EL (cell line): ENCODE measurements at places on chromosomes 11 and 22.

DNA sequence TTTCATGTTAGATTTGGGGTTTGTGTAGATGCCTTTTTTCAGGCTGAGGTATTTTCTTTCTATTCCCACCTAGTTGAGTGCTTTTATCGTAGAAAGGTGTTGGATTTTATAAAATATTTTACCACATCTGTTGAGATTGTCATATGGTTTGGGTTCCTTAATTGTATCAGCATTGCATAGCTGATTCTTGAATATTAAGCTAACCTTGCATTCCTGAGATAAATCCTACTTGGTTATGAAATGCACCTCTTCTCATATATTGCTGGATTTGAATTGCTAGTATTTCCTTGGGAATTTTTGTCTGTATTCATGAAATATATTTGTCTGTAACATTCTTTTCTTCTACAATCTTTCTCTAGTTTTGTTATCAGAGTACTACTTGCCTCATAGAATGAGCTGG lies 10.1 kb downstream of the XKR3 start:
- DNase-seq, result no peak

- no peak for DNase-seq
Measured at GRCh38 chr11:126663749-126664592, 308.5 kb downstream of the ST3GAL4 start.

DNA sequence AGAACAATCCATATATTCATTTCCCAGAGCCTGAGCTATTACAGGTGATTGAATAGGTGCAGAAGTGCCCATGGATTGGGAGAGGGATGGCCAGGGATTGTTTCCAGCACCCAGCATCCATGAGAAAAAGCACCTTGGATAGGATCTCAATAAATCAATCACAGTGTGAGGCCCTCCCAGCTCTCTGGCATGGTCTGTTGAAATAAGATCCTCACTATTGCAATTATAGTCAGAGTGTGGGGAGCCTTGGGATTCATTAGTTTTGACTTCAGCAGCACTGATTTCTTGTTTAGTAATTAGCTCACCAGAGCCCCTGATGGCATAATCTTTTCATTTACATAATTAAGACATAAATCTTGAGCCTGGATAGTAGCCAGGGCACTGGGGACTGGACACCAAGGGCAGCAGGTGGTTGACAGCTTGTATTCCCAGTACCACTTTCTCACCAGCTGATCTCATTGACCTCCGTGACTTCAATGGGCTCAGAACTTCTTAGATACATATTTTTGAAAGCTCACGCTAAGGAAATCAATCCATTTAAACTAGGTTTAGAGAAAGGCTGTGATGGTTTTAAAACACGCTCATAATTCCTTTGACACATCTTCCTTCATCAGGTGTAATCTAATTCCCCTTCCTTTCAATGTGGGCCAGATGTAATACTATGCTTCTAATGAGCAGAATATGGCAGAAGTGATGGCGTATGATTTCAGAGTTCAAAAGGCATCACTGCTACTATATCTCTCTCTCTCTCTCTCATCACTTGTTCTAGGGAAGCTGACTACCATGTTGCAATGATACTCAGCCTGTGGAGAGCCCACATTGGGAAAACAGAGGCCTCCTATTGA lies 22.1 kb upstream of the DRD2 start:
- DNase-seq, result no peak

- no peak for DNase-seq
Measured at GRCh38 chr22:39724390-39724789, 153.8 kb downstream of the CACNA1I start.

DNA sequence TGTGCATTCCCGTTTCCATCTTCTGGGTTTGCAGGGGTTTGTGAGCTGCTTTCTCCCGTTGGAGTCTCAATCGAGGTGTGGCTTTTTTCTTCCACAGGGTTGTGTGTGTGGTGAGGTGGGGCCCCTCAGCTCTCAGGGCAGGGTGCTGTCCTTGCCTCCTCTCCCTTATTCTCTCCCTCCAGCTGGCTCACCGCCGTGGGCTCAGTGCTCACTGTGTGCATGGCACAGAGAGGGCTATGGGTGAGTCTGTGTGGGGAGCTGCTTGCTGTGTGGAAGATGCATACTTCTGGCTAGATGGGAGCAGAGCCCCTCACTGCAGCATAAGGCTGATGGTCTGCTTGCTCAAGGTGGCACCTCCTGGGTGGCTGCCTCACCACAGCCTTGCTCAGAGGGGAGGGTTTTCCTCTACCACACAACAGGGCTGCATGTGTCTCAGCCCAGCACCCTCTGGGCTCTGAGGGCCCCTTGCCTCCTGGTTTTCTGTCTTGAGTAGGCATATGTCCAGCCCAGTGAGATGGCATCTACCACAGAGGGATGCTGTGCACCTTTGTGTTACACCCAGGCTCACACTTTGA lies 203.1 kb upstream of the B3GAT1 start:
- no peak for DNase-seq

DNA sequence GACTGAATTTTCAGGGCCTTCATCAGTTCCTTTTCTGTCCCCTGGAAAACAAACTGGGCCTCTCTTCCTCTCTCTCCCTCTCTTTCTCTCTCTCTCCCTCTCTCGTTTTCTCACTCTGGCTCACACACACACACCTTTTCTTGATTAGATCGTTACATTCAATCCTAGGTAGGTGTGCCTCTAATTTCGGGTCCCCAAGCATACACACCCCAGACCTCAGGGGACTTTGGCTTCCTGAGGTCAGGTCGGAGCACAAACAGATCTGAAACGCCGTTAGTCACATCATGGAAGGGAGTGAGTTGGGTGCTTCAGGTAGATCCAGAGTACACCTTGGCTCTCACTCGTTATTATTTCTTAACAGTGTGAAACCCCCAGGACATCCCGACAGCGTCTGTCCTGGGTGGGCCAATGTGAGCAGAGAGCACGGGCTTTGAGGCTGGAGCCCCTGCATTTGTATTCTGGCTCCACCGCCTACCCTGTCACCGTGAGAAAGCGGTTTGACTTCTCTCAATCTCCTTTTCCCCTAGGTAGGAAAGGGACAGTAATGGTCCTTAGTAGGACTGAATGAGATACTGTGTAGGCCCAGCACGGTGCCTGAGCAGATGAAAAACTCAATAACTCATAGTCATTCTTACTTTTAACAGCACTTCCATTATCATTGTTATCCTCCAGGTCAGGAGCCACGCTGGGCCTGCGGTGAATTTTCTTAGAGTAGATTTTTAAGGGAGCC lies 37.3 kb upstream of the POU2AF1 start:
- DNase-seq, result no peak

DNA sequence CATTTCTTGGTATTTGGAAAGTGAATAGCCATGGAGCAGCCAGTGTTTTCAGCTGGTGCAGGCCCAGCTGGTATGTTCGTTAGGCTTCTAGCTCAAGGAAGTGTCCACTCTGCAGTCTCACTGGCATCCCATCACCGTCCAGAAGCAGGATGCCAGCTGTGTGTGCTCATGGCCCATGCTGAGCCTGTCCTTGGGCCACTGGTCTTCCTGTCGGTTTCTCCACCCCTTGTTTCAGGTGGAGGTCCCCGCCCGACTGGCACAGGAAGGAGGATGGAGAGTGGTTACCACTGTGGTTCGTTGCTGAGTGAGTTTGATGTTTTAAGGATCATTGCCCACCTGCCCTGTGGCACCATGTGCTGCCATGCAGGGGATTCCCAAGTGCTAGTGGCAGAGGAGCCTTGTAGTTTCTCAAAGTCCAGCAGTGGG lies 63.7 kb downstream of the MED15 start:
- no peak for DNase-seq

DNA sequence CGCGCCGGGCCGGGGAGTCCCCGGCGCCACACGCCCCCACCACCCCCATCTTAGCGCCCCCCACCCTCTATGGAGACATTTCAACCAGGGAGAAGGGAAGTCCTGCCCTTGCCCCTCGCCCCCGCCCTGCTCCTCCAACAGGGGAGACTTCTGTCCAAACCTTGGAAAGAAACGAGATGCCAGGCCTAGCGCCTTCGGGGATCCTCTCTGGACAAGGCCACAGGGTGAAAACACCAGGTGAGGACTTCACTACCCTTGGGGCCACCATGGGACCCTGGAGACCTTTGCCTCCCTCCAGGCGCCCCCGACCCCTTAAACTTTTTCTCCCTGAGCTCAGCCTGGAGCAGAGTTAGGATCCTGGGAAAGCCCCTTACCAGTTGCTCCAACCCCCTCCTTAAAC lies 11.6 kb upstream of the NPAS4 start:
- DNase-seq, result no peak

GRCh38 chr11:111461460-111462235 lies 50.5 kb downstream of the BTG4 start:
- DNase-seq, result no peak

DNA sequence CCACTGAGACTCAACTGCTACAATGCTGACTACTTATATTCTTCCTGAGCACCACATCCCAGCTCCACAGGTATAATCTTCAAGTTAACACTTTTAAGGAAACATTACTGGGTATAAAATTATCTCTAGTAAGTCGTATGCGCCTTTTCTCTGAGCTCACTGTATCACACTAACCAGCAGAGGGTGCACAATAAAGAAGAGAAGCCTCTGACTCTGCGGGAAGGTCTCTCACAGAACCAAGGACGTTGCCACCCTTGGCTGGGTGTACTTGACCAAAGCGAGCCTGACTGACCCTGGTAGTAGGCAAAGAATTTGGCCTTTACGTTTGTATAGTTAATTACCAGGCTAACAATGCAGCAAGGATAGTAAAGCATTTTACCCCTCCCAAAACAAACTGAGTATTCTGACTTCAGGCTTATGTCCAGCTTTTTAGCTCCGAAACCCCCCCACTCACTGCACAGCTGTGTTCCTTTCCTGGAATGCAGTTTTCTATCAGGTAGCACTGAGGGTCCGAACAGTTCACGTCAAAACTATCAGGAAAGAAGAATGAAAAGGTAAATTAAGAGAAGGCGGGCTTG lies at the start of gene BTBD18:
Gene BTBD18, minus strand, starts transcription at position 144 of the 578 bp plus-strand sequence. CDS start 631 bp downstream, outside the sequence.
- DNase-seq, result peak; percentile 42

DNA sequence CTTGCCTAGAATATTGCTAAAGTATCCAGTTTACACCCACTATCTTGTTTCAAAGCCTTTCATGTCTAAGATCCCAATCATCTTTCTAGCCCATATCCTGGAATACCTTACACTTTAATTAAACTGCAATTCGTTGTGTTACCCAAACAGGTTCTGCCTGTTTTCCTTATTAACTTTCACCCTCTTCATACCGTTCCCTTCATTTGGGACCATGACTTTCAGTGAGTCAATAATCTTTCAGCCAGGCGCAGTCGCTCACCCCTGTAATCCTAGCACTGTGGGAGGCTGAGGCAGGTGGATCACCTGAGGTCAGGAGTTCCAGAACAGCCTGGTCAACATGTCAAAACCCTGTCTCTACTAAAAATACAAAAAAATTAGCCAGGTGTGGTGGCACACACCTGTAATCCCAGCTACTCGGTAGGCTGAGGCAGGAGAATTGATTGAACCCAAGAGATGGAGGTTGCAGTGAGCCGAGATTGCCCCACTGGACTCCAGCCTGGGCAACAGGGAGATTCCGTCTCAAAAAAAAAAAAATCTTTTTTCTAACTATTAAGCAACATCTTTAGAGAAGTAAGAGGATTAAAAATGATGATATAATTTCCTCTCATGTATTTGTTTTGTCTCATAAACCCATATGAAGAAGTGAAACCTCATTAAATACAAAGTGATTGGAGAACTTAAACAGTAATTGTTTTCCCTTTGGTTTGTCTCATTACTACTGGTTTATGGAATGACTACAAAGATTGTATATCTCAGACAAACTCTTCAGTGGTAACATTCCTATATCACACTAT lies 20.7 kb downstream of the DMC1 start:
- DNase-seq, result no peak

GRCh38 chr11:2398664-2399355 lies 1.7 kb upstream of the TSSC4 start:
- no peak for DNase-seq
